Heart right ventricle (tissue), 16 donors: ENCODE measurements at places on chromosomes 3 and 15. TPM values are rescaled to one million over a fixed set of nuclear protein-coding genes. Genes with fewer than 3 reads are reported as not detected.

The GOLGA8S gene
- polyA plus RNA-seq: 0.66 TPM

The ANKRD34C gene
- polyA plus RNA-seq: 0.01 TPM

GRCh38 chr3:21644268-21644667, 106.7 kb downstream of the ZNF385D start:
- no peak for DNase-seq

DNA sequence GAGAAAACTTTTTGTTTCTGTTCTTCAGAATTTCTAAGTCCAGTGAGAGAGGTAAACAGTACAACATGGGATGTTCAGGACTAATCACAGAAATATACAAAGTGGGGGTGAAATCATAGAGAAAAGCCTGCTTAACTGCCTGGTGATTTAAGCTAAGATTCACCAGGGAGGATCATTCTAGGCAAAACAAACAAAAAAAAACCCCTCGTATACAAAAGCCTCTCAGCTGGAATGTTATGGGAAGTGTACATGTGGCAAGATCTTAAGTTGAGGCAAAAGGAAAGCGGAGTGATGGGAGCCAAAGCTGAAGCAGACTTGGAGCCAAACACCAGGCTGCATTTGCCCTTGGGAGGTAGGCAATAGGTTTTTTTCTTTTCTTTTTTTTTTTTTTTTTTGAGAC, 40.0 kb upstream of the TJP1 start:
- no peak for DNase-seq
